ENCODE measurements at places on chromosomes 2 and 18. TPM values are rescaled to one million over a fixed set of nuclear protein-coding genes. Genes with fewer than 3 reads are reported as not detected.

Gene TCF7L1
- 0.05 TPM for total RNA-seq

DNA sequence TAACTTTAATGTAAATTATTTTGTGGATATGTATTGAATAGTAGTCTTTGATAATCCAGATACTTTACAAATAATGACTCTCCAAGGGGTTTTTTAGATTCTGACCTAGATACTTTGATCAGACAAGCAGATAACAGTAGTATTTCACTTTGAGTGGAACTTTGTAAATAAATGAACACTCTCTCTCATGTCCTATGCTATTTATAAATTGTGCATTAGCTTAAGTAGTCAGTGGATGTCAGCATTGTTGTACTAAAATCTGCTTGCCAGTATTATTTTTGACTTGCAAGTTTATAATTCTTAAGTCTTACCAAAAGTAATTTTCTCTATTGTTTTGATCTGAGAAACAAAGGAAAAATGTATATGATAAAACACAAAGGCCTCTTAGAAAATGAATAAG is 1113.1 kb upstream of the NRXN1 start:
- no peak for DNase-seq

Gene DES
- 0.37 TPM for total RNA-seq

DNA sequence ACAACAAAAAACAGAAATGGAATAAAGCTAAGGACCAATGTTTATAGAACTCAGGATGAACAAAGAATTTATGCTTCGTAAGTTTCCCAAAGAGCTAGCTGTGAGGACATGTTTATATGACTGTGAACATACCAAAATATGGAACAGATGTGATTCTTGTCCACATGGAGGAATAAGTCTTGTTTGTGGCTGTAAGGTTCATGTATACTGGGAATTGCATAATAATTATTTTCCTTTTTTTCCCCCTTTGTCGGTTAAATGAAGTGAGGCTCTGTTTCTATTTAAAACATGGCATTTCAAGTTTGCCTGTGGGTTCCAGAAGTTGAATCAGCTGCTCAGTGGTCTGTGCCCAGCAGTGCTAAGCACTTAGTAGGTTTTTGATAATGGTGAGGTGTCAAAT is 108.1 kb downstream of the FHOD3 start:
- DNase-seq, result no peak

DNA sequence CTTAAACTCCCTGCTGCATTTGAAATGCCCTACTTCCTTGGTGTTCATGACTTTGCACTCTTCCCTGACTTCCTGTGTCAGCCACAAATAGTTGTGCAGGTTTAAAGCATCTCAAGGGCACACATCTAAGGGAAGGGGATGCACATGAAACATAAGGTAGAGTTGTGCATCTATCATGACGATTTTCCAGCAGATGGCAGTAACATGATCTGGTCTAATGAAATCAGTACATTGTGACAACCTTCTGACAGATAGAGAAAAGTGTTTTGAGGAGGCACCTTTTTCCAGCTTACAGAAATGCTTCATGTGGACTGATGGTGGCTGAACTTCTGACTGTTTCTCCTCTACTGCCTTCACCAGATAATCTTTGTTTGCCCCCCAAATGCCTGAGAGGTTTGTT is 238.9 kb downstream of the XIRP2 start:
- peak; percentile 42 for DNase-seq

DNA sequence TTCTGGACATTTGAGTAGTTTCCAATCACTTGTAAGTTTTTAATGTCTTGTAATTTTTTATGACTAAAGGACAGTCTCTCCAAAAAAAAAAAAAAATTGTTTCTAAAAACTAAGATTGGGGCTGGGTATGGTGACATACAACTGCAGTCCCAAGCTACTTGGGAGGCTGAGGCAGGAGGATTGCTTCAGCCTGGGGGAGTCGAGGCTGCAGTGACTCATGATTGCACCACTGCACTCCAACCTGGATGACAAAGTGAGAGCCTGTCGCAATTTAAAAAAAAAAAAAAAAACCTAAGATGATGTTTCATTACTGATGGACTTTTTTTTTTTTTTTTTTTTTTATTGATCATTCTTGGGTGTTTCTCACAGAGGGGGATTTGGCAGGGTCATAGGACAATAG is 34.4 kb upstream of the PKDCC start:
- no peak for DNase-seq

DNA sequence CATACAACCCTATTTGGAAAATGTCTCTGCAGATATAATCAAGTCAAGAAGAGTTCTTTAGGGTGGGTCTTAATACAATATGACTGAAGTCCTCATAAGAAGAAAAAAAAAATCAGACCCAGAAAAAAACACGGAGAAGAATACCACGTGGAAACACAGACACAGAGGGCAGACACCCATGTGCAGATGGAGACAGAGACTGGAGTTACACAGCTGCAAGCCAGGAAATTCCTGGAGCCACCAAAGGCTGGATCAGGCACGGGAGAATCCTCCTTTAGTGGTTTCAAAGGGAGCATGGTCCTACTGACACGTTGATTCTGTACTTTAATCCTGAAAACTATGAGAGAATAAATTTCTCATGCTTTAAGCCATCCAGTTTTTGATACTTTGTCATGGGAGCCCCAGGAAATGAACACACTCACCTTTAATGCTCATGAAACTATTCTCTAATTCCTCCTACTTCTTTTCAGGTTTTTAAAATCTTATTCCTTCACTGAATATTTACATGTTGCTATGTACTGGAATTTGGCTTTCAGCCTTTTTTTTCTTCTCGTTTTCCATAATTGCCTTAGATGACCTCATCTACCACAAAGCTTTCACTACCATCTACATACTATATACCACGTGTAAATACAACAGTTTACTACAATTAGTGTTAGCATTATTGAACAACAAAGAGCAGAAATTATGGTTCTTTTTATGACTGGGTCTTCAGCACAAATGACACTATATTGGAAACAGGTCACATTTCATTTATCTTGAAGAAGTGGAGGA is 529.1 kb downstream of the IRS1 start:
- peak; percentile 48 for DNase-seq

DNA sequence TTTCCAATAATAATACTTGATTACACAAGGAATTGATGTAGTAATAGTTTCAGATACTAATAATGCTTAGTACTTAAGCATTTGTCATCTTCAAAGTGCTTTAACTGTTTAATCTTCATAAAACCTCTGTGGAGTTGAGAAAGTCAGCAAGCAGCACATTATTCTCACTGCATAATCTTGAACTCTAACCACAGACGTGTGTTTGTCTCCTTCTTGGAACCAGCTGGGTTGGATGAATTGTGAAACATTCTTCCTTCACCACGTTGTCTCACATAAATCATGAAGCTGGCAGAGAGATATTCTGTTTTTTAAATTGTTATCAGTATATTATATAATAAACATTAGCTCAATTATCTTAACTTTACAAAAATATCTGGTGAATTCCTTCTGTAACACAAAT is 55.1 kb upstream of the LDAH start:
- no peak for DNase-seq

DNA sequence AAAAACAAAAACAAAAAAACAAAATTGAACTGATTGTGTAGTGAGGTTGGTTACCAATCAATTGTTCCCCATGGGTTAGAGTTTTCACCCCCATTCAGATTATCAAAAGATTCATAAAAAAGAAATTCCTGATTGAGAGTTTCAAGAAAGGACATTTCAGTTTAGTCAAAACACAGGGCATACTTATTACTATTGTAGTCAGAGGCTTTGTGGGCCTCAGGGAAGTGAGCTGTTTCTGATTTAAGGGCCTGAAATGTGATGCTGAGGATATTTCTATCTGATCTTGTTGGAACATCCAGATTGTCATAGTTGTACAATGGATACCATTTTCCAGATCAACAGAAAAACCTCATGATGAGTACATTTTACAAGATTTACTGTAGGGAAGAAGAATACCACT is 368.1 kb upstream of the NETO1 start:
- peak; percentile 1 for DNase-seq

Gene CFAP53
- 0.15 TPM for total RNA-seq

Gene OTOS
- total RNA-seq, result not detected

Gene HRH4
- not detected for total RNA-seq

Gene KCNIP3
- 3.3 TPM for total RNA-seq

Gene FOSL2
- 75.2 TPM for total RNA-seq

DNA sequence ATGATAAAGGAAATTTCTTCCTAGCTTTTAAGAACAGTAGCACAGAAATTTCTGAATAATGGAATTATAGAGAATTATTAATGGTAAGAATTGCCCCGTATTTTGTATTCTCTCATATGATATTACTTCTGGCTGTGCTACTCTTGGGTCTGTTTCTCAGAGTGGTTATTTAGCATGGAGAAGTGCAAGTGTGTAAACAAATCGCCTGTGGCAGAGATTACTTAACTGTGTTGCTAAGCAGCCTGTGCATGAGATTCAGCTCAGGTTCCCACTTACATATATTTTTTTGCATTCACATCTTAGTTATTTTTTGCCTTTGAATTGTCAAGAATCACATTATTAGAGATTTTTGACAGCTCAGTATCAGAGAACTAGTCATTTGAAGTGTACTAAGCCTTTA is 80.1 kb upstream of the NFATC1 start:
- no peak for DNase-seq

- DNase-seq, result no peak
Measured at GRCh38 chr2:164252568-164253287, 368.6 kb downstream of the GRB14 start.

DNA sequence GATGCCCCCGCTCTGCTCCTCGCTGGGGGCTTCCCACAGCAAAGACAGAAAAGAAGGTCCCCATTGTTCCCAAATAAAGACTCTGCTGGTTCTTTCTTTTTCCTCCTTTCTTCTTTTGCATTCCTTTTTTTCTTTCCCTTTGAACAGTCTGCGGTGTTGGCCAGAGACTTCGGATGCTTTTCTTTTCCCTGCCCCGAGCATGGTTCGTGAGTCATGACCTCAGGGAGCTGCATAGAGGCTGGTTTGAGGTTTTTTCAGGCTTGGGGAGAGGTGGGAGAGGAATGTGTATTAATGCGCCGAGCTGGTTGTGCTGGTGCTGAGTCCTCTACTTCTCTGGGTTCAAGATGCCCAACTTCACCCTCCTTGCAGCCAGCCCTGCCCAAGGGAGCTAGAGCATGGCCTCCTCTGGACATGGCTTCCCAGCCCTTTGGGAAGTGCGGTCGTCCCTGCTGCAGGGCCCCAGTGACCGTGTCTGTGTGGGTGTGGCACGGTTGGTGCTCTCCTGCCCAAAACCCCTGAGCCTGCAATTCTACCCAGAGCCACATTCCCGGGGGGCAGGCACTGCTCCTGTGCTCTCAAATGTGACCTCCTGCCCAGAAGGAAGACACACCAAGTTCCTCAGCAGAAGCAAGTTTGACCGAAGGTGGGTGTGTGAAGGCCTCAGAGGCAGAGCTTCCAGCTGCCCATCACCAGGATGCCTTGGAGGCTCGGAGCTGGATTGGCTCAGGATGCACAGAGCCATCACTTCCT is 9.0 kb upstream of the ARHGEF4 start:
- peak; percentile 89 for DNase-seq

DNA sequence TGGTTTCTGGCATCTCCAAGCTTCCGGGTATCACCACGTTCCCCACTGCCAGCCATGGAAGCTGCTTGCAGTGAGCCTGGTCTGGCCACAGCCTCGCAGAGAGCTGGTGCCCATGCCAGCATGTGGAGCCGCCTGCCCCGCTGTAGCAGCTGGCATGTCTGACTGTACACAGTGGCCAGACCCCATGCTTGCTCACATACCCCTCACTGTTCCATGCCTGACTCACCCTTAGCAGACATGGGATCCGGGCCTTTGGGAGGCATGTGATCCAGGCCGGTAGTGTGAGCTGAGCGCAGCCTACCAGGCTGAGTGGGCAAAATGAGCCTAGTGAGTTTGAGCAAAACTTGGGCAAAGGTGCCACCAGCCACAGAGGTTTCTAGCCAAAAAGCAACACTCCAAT is 18.8 kb upstream of the RPRD1A start:
- peak; percentile 19 for DNase-seq

GRCh38 chr2:136119717-136120675 is 2.0 kb upstream of the CXCR4 start:
- DNase-seq, result no peak

DNA sequence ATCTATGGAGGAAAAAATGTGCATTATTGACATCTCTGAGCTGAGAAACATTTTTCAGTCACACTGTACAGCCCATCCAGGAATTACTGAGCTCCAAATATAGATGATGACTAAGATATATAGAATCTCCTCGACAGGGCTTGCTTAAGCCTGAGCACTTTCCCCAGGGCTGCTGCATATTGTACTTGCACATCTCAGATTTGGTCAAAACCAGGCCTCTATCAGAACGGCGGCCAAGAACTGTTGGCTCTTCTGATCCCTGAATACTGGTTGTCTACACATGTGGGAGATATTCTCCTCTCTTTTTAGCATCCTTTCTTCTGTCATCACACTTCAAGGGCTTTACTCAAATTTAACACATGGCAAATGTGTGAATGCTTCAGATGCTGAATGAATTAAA is 201.5 kb upstream of the SLC35G4 start:
- DNase-seq, result peak; percentile 54

GRCh38 chr18:39340418-39340817 is 1774.8 kb upstream of the CELF4 start:
- no peak for DNase-seq

DNA sequence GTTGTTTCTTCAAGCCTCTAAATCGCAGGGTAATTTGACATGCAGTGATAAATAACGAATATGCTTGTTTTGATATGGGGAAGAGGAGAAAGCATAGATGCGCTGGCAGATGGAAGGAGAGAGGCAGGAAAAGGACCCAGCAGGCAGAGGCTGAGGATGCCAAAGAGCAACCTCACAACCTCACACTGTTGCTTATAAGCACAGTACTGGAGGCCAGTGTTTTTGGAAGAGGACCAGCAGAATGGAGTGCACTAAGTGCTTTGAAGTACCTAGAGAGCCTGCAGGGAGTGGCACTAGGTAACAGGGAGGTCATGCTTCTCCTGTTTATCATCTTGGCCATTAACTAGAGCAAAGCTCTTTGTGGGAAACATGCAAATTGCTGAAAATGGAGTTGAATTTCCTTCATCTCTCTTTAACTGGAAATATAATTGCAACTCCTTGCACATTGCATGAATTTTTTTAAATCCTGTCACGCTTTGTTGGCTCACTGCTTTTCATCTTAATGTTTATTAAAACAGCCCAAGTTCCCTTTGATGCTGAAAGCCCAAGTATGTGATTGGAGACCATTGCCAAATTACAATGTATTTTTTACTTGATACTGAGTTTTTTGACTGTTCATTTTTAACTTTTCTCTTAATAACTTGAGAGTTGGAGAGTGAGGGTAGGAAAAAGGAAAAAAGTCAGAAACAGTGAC is 236.4 kb downstream of the LRRTM1 start:
- DNase-seq, result no peak

DNA sequence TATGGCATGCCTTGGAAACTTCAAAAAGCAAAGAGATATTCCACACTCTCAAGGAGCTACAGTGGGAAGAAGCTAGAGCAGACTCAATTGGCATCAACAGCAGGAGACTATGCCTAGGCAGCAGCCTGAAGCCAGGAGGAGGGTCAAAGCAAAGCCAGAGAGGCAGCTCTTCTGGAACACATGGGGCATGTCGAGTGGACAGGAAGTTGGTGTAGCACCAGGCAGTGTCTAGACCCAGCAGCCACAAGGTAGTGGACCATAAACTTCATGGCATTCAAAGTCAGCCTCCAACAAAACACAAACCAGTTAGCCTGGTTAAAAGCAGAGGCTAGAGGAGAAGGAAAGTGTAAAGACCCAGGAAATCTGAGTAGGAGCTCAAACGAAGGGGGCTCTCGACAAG is 311.2 kb upstream of the PKDCC start:
- DNase-seq, result no peak

All from M059J (cell line).